Omental fat pad (tissue), 4 donors: ENCODE measurements at places on chromosomes 5 and 9. TPM values are rescaled to one million over a fixed set of nuclear protein-coding genes. Genes with fewer than 3 reads are reported as not detected.

- no peak for DNase-seq
Measured at GRCh38 chr5:95925939-95926338, 35.7 kb downstream of the ELL2 start.

GRCh38 chr9:135403733-135404450 lies 75.7 kb upstream of the PPP1R26 start:
- no peak for DNase-seq

GRCh38 chr5:33675958-33676464 lies 215.8 kb downstream of the ADAMTS12 start:
- DNase-seq, result no peak

GRCh38 chr5:125367702-125368101 lies 621.3 kb upstream of the ZNF608 start:
- DNase-seq, result no peak

SAPCD2 gene
- 0.37 TPM for total RNA-seq

SET gene
- total RNA-seq, result 112 TPM

BASP1 gene
- total RNA-seq, result 38.7 TPM
